ENCODE measurements at places on chromosomes 2 and 18.
A peak's percentile ranks its signal among the peaks of the same experiment; 100 is the strongest.

GRCh38 chr2:15818881-15819280 is 121.5 kb upstream of the MYCN start:
- no peak for DNase-seq

DNA sequence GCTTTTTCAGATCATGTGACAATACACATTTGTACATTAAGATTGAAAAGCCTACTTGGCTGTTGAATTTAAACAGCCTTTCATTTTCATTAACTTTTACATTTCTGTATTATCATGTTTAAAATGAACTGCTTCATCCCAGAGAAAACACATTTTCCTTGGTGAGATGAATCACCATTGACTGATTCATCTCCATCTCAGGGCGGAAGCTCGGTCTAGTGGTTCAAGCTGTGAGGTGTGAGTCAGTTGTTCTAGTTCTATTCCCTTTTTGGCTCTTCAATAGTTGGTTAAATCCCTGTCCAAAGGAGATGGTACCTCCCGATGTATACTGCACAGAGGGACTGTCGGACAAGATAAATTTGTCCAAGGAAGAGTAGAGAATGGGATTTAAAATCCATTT is 189.7 kb downstream of the ADCYAP1 start:
- peak; percentile 79 for DNase-seq

DNA sequence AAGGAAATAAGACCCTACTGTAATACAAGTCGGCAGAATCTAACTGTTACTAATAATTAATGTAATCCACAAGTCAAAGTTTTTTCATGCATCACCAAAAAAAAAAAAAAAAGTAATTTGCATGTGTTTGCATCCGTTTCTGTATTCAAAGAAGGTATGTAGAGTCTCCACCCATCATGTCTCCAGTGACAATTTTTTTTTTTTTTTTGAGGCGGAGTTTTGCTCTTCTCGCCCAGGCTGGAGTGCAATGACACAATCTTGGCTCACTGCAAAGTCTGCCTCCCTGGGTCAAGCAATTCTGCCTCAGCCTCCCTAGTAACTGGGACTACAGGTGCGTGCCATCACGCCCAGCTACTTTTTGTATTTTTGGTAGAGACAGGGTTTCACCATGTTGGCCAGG is 24.2 kb upstream of the NFU1 start:
- DNase-seq, result no peak

DNA sequence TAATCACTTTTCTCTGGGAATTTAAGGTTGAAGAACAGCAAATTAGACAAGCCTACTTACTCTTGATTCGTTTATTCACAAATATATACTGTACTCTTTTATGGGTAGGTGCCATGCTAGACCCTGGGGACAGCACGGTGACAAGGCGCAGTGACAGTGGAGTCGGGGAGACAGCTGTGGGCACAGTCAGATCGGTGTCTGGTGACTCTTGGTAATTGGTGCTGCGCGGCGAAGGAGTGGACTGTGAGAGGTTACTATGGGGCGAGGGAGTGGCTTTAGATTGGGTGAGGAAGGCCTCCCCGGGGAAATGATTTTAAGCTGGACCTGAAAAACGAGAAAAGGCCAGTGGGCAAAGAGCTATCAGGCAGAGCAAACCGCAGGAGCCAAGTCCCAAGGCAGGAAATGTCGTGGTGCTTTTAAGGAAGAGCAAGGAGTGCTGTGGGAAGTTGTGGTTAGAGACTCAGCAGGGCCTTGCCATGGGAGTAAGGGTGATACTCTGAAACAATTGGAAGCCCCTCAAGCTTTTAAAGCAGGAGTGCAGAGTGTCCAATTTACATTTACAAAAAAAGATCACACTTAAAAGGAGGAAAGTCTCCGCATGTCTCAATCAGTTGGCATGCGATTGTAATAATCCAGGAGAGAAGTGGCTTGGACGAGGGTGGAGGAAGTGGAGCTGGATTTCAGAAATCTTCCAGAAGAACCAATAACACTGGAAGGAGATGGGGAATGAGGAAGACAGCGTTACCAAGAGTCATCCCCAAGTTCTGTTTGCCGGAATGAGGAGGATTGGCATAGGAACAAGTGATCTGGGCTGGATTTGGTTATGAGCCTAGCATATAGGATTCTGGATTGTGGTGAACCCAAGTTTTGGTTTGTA is 36.1 kb upstream of the TXNDC2 start:
- DNase-seq, result peak; percentile 12

DNA sequence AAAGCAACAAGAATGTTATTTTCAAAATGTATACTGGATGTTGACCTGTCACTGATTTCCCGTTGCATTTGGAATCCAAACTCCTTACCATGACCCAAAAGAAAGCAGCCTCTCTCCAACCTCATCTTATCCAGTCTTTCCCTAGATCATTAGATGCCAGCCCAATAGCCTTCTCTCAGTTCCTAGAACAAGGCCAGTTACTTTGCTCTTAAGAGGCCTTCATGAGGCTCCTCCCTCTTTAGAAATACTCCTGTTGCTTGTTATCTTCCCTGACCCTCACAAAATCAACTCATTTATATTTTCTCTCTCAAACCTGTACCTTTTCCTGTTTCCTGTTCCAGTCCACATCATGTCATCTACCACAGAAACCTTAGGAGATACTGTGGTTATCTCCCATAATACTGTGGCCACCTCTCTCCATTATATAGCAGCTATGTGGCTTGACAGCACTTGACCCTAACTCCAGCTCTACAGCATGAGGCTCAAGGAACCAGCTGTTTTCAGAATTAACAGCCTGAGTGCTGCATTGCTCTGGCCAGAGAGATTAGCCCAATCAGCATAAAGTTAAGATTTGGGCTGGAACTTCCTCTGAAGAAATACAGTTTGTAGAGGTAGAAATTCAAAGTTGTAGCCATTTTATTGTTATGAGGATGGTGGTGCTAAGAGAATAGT is 22.8 kb downstream of the SRBD1 start:
- DNase-seq, result peak; percentile 23

GRCh38 chr2:198102856-198103255 is 298.5 kb downstream of the PLCL1 start:
- no peak for DNase-seq

DNA sequence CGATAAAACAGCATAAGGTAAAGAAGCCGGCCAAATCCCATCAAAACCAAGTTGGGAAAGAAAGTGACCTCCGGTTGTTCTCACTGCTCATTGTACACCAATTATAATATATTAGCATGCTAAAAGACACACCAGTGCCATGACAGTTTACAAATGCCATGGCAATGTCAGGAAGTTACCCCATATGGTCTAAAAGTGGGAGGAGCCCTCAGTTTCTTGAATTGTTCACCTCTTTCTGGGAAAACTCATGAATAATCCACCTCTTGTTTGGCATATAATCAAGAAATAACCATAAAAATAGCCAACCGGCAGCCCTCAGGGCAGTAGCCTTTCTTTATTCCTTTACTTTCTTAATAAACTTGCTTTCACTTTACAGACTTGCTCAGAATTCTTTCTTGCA is 544.9 kb upstream of the SETBP1 start:
- DNase-seq, result no peak

DNA sequence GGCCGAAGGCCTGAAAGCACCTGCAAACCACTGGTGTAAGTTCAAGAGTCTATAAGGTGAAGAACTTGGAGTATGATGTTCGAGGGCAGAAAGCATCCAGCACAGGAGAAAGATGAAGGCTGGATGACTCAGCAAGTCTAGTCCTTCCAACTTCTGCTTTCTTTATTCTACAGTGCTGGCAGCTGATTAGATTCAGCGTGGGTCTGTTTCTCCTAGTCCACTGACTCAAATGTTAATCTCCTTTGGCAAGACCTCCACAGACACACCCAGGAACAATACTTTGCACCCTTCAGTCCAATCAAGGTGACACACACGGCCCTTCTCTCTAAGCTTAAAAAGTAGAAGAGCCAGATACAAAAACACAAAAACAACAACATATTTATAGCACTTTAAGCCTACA is 43.4 kb downstream of the NMS start:
- DNase-seq, result no peak

GRCh38 chr2:119149611-119150010 is 8.9 kb downstream of the C1QL2 start:
- DNase-seq, result peak; percentile 7

GRCh38 chr2:207216457-207216856 is 50.7 kb upstream of the KLF7 start:
- no peak for DNase-seq

- DNase-seq, result peak; percentile 18
These were observed 27.0 kb downstream of the SKA1 start for GRCh38 chr18:50401888-50402287.

DNA sequence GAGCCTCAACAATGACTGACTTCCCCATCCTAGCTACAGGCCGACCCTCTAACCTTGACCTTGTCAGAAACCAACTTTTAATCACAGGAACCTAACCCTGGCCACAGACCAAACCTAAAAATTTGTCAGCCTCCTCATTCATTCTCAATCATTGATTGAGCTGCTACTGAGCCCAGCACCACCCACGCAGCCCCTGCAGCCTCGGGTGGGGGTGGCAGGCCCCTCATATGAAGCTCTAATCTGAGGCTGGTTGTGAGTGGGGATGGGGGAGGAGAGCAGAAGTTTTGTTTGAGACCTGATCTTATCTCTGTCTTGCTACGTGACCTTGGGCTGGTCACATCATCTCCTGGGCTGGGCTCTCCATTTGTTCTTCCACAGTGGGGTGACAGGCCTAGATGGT is 99.5 kb upstream of the EPAS1 start:
- DNase-seq, result no peak

- DNase-seq, result no peak
These were observed 61.9 kb upstream of the HAAO start for GRCh38 chr2:42854207-42854818.

- no peak for DNase-seq
These were observed 8.3 kb upstream of the POMC start for GRCh38 chr2:25176541-25177181.

GRCh38 chr18:36780748-36781147 is 48.1 kb downstream of the TPGS2 start:
- DNase-seq, result no peak

- peak; percentile 36 for DNase-seq
These were observed 35.9 kb downstream of the NABP1 start for GRCh38 chr2:191713837-191714236.

DNA sequence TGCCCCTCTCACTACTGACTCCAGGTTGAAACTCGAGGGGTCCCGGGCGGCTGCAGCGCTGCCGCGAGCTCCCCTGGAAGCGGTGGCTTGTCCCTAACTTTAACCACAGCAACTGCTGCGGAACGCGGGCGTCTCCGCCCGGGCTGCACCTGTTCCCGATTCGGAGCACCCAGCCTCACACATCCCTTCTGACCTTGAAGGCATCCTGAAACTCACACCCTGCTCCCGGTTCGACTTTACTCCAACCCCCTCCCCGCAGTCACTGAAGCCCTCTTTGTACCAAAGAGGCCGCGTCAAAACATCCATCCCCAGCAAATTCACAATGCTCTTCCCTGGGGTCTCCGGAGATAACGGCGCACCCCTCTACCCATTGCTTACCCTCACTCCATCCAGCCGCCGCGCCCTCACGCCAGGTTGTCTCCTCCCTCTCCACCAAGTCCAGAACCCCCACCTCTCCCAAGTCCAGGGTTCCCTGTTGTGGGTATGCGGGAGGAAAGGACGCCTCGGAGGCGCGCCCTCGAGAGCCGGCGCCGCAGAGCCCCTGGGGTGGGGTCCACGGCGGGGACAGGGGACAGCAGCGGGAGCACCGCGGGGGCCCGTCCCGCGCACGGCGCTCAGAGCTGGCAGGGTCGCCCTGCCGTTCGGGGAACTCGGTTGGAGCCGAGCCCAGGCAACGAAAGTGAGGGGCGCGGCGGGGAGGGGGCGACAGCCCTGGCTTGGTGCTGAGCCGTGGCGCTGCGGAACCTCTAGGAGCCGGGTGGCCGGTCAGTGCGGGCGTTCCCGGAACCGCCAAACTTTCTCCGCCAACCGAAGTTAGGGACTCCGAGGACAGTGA is 934 bp downstream of the MYO5B start:
- no peak for DNase-seq

GRCh38 chr2:100137318-100137717 is 5.1 kb downstream of the AFF3 start:
- no peak for DNase-seq

DNA sequence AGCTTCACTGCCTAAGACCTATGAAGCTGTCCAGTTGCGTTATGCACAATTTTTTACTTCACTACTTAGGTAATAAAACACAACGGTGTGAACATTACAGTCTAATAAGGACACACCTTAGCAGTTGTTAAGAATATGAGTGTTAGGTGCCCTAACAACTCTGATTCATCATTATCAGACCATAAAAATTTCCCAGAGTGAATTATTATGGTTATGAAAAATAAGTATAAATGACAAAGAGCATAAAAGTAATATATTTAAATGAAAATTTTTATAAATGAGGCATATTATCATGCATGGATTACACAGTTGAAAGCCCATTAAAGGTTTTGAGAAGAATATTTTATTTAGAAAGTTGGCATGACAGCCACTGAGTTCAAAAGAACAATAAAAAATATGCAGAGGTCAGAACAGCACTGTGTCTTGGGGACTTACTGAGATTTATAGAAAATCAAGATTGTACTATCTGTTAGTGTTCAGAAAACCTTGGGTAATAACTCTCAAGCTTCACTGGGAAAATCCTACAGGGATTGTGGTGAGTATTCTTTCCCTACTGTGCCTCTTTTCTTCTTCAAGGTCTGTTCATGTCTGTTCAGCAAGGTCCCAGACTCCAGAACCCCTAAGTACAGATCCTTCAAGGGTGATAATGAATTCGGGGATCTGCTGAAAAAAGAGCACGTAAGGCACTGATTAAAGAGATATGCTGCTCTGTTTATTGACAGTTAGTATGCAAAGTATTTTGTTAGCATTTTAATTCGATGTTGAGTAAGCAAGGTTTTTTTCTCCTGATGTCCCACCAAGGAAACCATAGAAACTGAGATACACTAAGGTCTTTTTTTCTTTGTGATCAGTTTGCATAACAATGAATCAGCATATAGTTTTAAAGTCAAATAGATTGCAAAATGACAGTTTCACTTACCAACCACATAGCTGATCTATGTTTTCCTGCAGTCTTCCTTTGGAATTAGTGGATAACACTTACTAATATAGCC is 250.0 kb downstream of the DSEL start:
- DNase-seq, result peak; percentile 38

Data from HT1080 (cell line).